Liver (tissue), 10 donors: ENCODE measurements at places on chromosomes 13 and 19. TPM values are rescaled to one million over a fixed set of nuclear protein-coding genes. Genes with fewer than 3 reads are reported as not detected.

B3GNT8 gene
- 0.50 TPM for total RNA-seq

PLPPR3 gene
- total RNA-seq: 3.1 TPM

IRGC gene
- not detected for total RNA-seq

DLEU7 gene
- 0.17 TPM for total RNA-seq

- DNase-seq: peak; percentile 65
Measured at GRCh38 chr19:56973713-56974555, 133.4 kb upstream of the PEG3 start.

GRCh38 chr19:493391-494170, 2.7 kb upstream of the MADCAM1 start:
- no peak for DNase-seq
